ENCODE measurements at places on chromosomes 4 and X.

GRCh38 chrX:85115252-85115651, 111.6 kb downstream of the APOOL start:
- no peak for DNase-seq

DNA sequence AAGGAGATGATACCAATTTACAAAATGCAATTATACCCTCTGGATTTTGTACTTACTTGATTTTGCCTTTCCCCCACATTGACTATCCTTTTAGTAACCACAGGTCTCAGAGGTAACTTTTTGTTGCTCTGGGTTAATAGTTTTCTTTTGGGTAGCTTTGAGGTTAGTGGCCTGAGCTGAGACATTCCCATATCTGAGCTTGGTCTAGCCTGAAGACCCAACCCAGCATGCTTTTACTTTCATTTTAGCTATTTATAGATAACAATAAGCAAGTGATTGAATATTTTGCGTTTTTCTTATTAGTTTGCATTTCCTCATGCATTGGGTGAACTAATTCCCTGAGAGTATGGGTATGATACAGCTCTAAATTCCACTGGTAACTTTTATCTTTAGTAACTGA, 11.8 kb downstream of the HTN1 start:
- no peak for DNase-seq

GRCh38 chr4:123412091-123412505, 15.5 kb downstream of the SPRY1 start:
- no peak for DNase-seq

GRCh38 chrX:137565318-137565904, 516 bp upstream of the ZIC3 start:
- DNase-seq, result no peak

DNA sequence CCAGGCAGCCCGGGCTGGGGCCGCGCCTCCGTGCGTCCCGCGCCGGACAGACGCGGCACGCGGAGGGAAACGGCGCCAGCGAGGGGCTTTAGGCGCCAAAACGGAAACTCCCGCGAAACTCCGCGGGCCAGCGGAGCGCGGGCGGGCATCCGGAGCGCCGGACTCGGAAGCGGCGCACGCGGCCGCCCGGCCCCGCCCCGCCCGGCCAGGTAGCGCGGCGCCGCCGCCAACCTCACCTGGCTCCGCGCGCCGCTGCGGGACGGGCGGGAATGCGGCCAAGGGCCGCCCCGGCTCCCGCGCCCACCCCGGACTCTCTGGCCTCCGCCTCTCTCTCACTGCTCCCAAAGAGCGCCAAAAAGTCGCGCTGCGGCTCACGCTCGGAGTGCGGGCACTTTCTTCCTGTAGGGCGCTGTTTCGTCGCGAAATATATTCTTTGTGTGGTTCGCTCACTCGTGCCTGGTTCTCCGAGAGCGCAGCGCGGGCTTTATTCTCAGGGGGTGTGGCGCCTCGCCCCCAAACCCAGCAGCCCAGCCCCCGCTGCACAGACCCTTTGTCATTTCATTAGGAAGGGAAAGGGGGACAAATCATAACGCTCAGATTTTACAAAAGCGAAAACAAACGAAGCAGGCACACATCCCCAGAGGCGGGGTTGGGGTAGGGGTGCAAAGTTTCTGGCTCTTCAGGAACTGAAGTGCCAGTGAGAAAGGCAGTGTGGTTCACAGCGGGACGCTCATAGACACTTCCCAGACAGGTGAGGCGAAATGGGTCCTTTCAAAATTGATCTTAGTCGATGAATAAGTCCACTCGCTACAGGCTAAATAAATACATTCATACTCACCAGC, 961 bp upstream of the MBNL3 start:
- peak; percentile 27 for DNase-seq

- no peak for DNase-seq
These were observed 767 bp downstream of the PAQR3 start for GRCh38 chr4:78938474-78938867.

DNA sequence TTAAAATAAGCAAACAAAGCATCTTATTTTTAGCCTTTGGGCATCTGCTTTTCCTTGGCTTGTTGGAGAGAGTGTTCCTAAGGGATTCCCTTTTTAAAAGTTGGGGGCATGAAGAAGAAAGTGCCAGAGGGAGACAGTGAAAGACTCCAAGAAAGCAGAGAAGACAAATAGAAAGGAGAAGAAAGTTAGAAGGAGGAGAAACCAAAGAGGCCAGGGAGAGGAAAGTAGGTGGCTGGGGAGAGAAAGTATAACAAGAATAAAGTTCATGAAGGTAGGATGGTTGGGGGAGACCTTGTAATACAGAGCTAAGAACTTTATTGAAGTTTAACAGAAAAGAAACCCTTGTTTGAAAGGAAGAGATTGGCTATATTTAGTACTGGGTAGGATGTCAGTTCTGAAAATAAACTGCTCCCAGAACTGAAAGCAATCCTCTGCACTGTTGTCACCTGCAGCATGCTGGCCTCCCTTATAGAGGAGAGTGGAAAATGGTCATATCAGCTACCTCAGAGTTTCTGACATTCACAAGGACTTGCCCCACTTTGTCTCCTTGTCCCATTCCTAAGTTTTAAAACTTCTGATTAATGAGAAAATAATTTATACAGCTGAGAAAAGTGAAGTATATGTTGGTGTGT, 125.3 kb upstream of the VAMP7 start:
- no peak for DNase-seq

DNA sequence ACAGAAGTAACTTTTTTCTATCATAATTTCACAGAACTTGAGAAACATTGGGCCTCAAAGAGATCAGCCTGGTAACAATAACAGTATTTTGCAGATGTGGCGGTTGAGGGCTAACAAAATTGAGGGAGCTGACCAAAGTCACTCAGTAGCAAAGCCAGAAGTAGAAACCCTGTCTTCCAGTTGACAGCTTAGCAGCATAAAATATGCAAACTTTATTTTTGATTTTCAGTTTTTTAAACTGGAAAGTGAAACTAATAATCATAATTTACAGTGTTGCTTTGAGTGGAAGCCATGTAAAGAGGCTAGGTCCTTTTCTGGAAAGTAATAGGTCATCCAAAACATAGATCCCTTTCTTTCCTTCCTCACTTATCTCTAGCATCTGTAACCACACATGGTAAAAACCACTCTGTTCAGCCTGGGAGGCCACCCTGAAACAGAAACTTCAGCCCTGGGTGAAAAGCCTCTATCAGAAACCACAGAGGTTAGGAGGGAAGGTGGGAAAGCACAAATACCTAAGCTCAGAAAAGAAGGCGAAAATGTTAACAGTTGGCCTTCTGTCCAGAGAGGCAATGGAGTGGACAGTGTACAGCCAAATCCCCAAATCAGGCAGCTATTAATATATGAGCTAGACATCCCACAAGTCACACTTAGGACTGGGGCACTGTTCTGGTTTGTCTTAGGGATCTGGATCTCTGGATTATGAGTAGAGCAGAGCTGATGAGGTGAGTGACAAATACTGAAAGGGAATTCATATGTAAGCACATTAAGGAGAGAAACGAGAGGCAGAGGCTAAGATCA, 61.1 kb upstream of the ARSJ start:
- no peak for DNase-seq

GRCh38 chr4:155426953-155427352, 50.2 kb upstream of the MAP9 start:
- DNase-seq, result no peak

- no peak for DNase-seq
These were observed 75.5 kb upstream of the SLC39A8 start for GRCh38 chr4:102420563-102421398.

GRCh38 chr4:5892323-5893003, 423 bp downstream of the CRMP1 start:
- DNase-seq, result peak; percentile 65

- no peak for DNase-seq
These were observed 815.1 kb upstream of the POU3F4 start for GRCh38 chrX:82692991-82693390.

DNA sequence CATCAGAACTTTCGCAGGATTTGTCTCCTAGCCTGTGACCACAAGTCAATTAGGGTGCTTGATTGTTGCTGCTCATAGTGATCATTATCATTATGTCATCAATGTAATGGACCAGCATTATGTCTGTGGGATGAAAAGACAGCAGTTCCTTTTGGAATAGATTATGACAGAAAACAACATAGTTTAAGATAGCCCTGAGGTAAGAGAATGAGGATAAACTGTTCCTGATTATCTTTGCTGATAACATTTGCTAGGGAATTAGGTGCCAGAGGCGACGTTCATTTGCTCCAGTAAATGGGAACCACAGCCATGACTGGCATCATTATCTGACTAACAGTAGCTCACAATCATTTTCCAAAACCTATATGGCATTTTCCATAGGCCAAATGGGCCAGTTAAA, 12.7 kb upstream of the THOC2 start:
- DNase-seq, result no peak

- no peak for DNase-seq
These were observed 1.5 kb downstream of the GSTCD start for GRCh38 chr4:105710012-105710600.
